Mesothelial cell of epicardium (in vitro differentiated cells): ENCODE measurements at places on chromosomes 11 and 22.

- peaks cover 100% of the 10 kb centered on the region for H3K27me3 ChIP-seq
- H3K4me1 ChIP-seq = peaks cover 38% of the 10 kb centered on the region
- no peaks in the 10 kb centered on the region for H3K36me3 ChIP-seq
- no peak for DNase-seq
These were observed 101.2 kb upstream of the HSD17B12 start for GRCh38 chr11:43579171-43579918.

DNA sequence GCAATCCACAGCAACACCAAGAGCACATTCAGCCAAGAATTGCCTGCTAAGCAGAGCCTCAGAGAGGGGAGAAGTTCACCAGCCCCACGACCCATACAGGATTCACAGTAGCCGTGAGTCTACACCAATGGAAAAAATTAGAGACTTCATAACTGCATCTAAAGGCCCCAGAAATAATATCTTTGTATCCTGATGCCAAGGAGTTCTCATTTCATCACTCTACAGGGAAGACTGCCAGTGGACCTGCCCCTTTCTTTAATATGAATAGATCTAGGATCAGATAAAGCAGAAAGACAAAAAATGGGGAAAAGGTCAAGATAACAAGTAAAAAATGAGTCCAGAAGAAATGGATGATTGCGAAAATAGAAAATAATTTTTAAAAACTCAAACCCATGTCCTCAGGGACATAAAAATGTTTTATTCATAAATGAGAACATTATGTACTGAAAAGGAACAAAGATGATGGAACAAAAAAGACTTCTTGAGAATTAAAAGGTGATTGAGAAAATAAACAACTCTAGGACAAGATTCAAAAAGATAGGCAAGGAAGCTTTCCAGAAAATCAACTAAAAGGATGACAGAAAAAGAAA lies 9.5 kb downstream of the APOL3 start:
- peaks cover 26% of the 10 kb centered on the region for H3K4me1 ChIP-seq
- H3K27me3 ChIP-seq = no peaks in the 10 kb centered on the region
- H3K27ac ChIP-seq = no peak overlapping the region
- no peak overlapping the region for H3K4me3 ChIP-seq
- H3K36me3 ChIP-seq = peaks cover 7% of the 10 kb centered on the region
- DNase-seq = no peak

- peaks cover 13% of the 10 kb centered on the region for H3K4me1 ChIP-seq
- no peak overlapping the region for H3K4me3 ChIP-seq
- peaks cover 2% of the 10 kb centered on the region for H3K27me3 ChIP-seq
- DNase-seq = no peak
These were observed 8.9 kb downstream of the HEPHL1 start for GRCh38 chr11:94030059-94030458.

DNA sequence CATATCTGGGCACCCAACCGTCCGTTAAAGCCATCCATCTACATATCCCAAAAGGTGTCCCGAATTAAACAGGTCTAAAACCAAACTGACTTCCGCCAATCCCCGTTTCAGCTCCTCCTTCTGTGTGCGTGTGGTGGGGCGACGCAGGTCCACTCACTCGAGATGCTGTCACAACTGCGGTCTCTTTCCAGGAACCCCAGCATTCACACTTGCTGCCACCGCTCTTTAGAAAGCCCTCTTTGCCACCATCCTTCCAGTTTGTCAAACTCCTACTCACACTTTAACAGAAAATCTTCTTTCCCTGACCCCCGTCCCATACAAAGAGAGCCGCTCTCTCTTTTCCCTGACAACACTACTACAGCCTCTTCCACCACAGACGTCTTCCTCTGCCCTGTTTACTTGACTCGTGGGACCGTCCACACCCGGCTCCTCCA lies 467 bp downstream of the ESS2 start:
- peak overlapping the region; percentile 97 for H3K4me3 ChIP-seq
- H3K27ac ChIP-seq = peak overlapping the region; percentile 95
- H3K27me3 ChIP-seq = peaks cover 37% of the 10 kb centered on the region
- peaks cover 13% of the 10 kb centered on the region for H3K36me3 ChIP-seq
- DNase-seq = no peak

DNA sequence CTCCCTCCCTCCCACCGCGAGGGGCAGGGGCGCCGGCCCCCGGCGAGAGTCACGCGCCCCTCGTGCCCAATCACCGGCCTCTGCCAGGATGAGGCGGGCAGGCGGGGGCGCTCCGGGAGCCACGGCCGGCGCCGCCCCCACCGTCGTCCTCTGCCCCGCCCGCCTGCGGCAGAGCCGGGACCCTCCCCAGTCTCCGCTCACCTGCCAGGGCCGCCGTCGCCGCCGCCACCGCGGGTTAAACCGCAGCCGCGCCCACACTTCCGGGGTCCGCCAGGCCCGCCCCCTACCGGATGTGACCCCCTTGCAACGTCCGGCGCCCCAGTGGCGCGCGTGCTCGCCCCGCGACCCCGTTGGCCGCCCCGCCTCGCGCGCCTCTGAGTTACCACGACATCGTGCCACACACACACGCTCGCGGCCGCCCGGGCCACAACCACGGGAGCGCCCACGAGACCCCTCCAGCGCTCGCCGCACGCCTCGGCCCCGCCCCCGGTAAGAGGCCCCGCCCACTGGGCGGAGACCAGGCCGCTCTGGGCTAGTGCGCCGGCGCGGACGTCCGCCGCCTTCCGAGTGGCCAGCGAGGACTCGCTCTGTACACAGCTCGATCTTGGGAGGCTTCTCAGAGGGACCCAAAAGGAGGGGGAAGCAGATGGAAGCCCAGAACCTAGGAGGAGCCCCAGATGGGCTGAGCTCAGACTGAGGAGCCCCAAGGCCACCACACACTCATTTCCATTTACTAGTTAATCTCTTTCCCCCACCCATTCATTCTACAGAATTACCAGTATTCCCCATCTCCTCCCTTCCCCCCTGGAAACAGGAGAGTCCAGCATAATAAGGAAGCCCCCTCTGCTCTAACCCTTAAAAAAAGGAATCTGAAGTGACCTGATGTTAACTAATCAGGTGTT lies at the start of gene VPS37C:
VPS37C (minus strand) TSS at position 237 of the 902 bp plus-strand sequence. CDS start 22,597 bp downstream, outside the sequence.
- peak within 1 kb of the TSS; percentile 87 for H3K4me3 ChIP-seq
- peaks cover 48% of the 10 kb centered on the region for H3K4me1 ChIP-seq
- H3K27me3 ChIP-seq = no peaks in the 10 kb centered on the region
- H3K27ac ChIP-seq = peak within 1 kb of the TSS; percentile 92
- H3K36me3 ChIP-seq = peaks cover 8% of the 10 kb centered on the region
